ENCODE measurements at places on chromosomes 6 and 20. TPM values are rescaled to one million over a fixed set of nuclear protein-coding genes. Genes with fewer than 3 reads are reported as not detected.

Gene TRIM40
- not detected for total RNA-seq

Gene CFAP206
- 3.9 TPM for total RNA-seq

Gene FAM83C
- total RNA-seq, result not detected

DNA sequence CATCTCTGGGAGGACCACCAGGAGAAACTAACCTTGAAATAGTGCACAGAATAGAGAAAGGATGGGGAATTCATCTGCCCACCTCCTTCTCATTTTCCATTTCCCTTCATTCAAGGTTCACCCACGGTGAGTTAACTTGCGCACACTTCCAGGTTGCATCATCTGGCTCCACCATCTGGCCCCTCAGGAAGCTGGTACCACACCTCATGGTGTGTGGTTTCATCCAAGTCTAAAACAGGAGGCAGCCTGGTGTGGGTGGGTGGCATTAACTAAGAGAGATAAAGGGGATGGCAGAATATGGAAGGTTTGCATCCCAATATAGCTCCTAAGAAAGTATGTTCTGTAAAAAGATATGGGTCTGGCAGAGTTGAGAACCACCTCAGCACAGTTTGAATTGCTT, 3.8 kb downstream of the ZNF334 start:
- no peak for DNase-seq

GRCh38 chr20:63471002-63471716, 1.3 kb downstream of the KCNQ2 start:
- DNase-seq, result no peak

GRCh38 chr20:40743141-40743775, 54.2 kb upstream of the MAFB start:
- no peak for DNase-seq

GRCh38 chr6:136486357-136486756, 63.9 kb downstream of the MAP7 start:
- DNase-seq, result no peak

- DNase-seq, result no peak
Observed at GRCh38 chr6:164015088-164015484, 600.6 kb downstream of the QKI start.

- no peak for DNase-seq
Observed at GRCh38 chr20:35821807-35822242, 50.0 kb downstream of the PHF20 start.

GRCh38 chr20:19828232-19828631, 70.2 kb downstream of the RIN2 start:
- DNase-seq, result no peak

DNA sequence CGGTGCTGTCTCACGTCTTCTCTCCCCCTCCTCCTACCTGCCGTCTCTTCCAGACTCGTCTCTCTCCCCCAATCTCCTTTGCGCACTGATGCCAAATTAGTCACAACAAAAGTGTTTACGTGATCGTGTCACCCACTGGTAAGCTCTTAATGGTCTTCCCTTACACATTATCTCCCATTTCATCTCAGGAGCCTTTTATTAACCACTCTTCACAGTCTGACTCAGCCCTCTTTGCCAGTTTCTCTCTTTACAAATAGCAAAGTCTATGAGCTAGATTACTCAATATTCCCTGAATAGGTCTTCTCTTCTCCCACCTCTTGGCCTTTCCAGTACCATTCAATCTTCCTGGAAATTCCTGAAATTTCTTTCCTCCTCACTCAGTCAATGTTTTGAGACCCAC, 247.0 kb downstream of the ESR1 start:
- peak; percentile 29 for DNase-seq
